ENCODE measurements at places on chromosomes 6 and 20.

DNA sequence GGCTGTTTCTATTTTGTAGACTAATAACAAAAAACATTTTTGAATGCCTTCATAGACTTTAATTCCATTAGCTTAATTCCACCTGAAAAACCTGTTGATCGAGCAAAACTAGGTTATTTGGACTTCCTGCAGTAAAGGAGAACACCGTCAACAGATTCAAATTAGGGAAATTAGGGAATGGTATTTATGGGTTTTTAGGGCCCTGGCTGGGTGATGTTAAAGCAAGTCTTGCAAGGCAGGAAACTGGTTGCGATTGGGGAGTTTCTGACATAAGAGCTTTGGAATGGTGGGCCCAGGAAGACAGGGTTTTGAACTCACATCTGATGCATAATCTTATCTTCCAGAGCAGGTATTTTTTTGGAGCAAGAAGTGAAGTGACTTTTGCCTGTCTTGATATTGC is 40.1 kb upstream of the TFAP2C start:
- no peak for DNase-seq

DNA sequence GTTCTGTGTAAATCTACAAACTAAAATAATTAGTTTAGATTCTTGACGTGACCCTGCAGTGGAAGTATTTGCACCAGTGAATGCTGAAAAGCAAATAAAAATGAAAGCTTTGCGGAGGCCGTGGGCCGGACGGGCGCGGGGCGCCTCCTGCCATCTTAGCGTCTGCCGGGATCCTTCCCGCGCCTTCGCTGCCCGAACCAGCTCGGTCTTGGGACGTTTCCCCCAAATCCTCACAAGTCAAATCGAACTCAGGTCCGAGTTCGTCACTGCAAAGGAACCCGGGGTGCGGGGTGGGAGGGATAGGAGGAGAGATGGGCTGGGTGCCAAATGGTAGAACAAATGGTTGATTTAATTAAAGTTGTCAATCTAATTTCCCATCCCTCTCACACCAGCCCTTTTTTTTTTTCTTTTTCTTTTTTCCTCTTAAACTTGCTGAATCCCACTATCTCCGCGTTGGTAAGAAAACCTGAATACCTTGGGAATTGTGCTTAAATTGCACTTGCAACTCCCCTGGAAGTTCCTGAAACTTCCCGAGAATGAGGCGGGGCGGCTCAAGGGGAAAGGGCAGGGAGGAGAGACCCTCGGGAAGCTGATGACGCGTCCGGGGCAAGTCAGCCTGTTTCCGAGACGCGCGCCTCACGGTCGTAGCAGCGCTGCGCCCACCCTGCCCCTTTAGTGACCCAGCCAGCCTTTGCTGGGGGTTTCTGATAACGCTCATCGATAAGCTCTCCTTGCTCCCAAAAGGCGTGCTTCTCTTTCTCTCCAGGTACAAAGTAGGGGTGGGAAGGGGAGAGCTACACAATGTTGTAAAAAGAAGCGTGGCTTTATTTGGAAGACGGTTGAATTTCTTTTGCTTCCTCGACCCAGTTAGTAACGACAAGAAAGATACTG is 1.8 kb downstream of the GJA1 start:
- DNase-seq, result no peak

DNA sequence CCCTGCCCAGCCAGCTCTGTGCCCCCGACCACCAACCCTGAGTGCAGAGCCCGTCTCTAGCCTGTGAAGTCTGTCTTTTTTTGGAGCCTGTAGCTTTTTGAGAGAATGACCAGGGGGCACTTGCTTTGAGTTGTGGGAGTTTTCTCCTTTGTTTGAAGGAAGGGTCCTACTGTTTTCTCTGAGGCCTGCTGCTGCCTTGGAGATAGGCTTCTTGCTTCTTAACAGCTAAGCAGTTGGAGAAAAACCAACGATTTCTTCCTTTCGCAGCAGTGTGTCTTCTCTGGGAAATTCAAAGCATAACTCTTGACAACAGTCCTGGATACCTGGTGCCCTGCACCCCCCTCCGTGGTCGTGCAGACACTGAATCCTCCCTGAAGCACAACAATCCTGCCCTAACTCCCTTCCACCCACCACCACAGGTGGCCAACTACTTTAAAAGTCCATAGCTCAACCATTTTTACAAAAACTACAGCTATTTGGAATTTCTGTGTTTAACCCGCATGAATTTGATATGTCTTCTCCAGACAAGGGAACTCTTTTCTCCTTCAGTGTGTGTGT is 61.0 kb downstream of the FAM50B start:
- DNase-seq, result no peak

DNA sequence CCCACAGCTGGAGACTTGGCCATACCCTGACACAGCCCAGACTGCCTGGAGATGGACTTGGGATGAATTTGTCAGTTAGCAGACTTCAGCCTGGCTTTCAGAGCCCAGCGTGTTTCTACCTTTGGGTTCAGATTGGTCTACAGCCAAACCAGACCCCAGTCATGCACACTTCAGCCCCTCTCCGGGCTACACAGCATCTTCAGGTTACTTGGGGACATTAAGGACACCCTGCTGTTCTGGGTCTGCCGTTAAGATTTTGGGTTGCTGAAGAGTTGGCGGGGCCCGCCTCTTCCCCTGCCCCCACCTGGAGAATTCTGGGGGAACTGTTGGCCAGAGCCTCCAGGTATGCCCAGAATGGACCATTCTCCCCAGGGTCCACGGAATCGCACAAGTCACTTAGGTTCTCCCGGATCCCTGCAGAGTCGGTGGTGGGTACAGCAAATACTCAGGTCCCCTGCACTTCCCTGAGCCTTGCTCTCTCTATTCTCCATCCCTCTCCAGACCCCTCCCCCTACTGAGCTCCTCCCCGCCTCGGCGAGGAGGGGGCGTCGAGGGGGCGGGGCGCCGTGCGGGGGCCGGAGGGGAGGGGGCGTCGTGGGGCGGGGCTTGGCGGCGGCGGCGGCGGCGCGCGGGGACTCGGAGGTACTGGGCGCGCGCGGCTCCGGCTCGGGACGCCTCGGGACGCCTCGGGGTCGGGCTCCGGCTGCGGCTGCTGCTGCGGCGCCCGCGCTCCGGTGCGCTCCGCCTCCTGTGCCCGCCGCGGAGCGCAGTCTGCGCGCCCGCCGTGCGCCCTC is at the start of gene PTK7:
Gene PTK7, plus strand, starts transcription at position 645 of the 794 bp plus-strand sequence. CDS start 175 bp downstream, outside the sequence.
- peak; percentile 17 for DNase-seq

DNA sequence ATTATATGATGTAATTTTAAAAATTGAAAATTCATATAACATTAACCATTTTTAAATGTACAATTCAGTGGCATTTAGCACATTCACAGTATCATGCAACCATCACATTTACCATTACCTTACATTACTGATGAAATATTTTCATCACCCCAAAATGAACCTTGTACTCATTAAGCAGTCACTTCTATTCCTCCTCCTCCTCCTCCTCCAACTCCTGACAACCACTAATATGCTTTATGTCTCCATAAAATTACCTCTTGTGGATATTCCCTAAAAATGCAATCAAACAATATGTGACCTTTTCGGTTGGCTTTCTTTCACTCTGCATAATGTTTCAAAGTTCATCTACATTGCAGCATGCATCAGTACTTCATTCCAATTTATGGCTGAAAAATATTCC is 45.2 kb downstream of the ZHX3 start:
- DNase-seq, result no peak

- DNase-seq, result no peak
Observed at GRCh38 chr20:43800186-43800585, 73.4 kb upstream of the GTSF1L start.

- peak; percentile 83 for DNase-seq
Observed at GRCh38 chr6:5851261-5851757, 155.4 kb downstream of the NRN1 start.

DNA sequence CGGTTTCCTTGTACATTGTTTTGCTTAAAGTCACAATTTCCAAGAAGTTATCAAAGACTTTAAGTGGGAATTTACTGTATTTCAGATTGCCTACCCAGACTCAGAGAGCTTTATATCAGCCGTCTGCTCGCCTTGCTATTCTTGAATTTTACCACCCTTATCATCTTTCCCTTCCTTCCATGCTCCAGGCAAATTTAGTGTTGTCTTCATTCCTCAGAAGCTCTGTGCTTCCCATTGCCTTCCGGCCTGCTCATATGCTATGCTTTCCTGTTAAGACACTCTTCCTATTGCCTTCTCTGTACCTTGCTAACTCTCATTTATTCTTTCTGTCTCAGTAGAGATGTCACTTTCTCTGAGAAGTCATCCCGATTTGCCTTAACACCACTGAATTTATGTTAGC is 52.1 kb downstream of the CD2AP start:
- DNase-seq, result no peak

- DNase-seq, result no peak
Observed at GRCh38 chr6:144657691-144658090, 372.6 kb downstream of the UTRN start.

DNA sequence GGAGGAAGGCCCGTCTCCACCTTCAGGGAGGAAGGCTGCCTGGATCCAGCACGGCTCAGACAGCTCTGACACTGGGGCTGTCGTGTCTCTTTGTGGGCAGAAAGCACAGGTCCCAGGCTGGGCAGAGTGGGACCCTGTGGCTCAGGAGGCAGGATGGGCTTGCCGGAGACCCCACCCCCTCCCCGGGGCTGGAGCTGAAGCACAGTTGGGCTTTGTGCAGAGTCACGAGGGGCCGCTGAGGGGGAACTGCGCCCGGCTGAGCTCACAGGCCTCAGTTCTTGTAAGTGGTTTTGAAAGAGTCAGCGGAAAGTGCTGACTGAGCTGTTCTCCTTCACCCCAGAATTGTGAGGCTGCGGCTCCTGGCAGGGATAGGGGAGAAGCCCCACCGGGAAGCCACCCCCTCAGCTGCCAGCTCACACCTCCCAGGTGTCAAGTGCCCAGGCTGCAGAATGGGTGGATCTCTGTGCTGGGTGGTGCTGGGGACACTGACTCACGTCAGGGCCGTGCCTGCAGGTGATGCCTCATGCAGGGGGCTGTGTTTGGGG is 145.5 kb upstream of the RNF24 start:
- peak; percentile 90 for DNase-seq

All from anterior cingulate cortex (tissue), 58 donors.